Activated naive CD4-positive, alpha-beta T cell treated with anti-CD3 and anti-CD28 coated beads for 36 hours (primary cell): ENCODE measurements at places on chromosomes 12 and 14.

- peak; percentile 65 for DNase-seq
These were observed 8.5 kb upstream of the ASCL1 start for GRCh38 chr12:102948941-102949352.

- no peak for DNase-seq
These were observed 110.1 kb downstream of the EML5 start for GRCh38 chr14:88682495-88683114.

- DNase-seq, result peak; percentile 22
These were observed 9.1 kb downstream of the BTBD6 start for GRCh38 chr14:105257464-105257863.

- peak; percentile 11 for DNase-seq
These were observed 121.9 kb downstream of the ESRRB start for GRCh38 chr14:76497550-76498462.

DNA sequence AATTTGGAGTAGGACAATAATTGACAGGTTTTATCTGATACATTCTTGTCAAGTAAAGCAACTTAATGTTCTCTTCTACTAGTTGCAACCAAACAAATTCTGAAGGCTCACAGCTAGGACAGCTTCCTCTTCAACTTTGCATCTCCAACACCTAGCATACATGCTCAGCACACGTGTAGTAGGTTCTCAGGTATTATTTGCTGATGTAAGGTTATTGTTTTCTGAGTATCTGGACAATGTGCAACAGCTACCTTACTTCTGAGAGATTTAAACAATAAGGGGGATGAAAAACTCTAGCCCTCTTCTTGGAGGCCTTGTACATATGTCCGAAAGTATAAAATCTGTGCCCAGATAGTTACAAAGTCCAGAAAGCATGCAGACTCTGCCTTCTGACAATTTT, 15.5 kb upstream of the FLRT2 start:
- DNase-seq, result no peak

DNA sequence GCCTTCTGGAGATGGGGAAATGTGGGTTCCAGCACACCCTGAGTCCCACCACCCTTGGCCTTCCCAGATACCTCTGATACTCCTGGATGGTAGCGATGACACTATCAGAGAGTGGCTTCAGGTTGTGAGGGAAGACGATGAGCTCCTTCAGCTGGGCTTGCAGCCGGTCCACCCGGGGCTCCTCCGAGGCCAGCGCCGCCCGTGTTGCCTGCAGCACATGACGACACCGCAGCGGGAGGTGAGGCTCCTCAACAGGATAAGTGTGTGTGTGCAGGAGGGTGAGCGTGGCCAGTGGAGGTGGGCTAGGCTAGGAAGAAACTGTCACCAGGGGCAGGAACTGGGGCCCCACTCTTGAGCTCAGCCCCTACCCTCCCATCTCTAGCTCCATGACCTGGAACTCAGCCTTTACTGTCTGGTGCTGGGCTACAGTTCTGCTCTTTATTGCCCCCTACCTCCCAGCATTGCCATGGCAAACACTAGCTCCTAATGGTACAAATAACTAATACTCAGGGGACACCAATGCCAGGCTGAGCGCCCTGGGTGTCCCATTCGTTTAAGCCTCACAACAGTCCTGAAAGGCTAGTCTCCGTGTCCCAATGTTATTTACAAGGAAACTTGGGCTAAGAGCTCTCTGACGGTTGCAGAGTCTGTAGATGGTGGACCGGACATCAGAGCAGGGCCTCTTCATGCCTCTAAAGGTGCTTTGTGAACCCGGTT, 64.1 kb downstream of the SYNE3 start:
- peak; percentile 18 for DNase-seq

- no peak for DNase-seq
These were observed 15.6 kb upstream of the DYNC1H1 start for GRCh38 chr14:101948666-101949216.

DNA sequence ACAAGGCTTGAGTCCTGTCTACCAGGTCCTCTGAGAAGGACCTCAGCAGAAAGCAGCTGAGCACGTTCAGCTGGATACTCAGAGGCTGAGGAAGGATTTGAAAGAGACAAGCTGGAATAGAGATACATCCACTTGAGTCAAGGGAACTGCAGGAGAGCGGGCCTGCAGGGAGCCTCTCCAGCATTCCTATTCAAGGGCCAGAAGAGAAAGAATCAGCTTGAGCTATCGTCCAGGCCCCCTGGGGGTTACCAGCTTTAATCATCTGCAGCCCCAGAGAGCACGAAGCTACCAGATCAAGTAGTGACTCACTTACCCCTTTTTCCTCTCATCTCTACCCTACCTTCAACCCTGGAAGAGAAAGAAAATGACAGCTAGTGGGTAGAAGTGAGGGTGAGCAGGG, 80.9 kb downstream of the NDUFA12 start:
- no peak for DNase-seq

DNA sequence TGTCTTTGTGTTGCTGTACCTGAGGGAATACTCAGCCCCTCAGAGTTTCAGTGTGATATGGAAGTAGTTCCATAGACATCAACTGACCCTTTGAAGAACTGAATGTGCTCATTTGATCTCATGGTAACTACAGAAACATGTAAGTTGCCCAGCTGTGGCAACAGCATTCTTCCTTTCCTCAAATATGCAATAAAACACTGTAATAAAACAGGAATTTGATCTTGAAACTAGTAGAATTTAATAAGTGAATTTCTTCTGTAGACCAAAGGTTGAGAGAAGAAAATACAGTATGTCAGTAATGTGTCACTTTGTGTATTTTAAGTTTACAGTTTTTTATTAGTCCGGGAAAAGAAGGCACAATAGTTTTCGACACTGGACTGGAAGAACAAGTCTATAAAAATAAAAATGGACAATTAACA, 31.9 kb downstream of the KCTD10 start:
- no peak for DNase-seq

DNA sequence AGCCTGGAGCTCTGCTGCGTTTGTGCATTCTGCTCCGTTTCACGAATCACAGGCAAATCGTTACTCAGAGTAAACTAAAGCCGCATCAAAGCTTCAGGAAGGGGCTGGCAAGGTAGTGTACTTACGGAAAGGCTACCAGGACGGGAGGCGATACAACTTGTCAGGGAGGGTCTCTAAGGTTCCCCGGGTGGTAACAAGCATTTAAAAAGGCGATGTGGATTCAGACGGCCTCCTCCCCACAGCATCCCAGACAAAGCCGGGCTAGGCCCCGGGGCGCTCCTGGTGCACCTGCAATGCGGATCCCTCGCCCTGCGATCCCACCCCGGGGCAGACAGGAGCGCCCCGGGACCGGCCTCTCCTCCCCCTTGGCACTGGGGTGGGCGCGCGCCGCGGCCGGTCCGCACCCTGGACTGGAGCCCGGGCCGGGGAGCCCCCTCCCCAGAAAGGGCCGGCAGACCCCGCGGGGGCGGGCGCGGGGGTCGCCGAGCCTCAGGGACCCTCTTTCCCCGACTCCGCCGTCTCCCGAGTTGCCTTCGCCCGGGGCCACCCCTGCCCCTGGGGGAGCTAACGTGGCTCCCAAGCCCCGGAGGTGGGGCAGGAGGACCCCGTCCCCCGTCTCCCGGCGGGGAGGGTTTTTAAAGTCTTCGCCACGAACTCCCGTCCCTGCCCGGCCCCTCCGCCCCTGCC, 718 bp downstream of the CCDC92 start:
- peak; percentile 62 for DNase-seq

GRCh38 chr12:127785986-127786590, 480.9 kb upstream of the TMEM132C start:
- DNase-seq, result no peak

DNA sequence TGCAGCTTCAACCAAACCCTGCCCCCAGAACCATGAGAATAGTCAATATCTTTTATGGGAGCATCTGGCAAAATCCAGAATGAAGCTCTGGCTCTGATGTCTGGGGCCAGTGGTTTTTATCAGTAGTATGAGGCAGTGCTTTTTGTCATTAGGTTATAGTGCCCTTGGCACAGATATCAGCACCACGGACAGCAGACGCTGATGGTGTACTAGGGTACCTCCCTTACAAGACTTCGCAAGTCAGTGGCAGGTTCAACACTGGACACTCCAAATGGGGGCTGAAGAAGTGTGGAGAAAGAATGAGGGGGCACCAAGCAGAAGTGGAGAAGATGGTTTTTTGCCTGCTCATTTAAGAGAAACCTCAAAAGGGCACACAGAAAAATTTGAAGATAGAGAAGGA, 68.2 kb upstream of the E2F7 start:
- DNase-seq, result peak; percentile 40

- no peak for DNase-seq
These were observed 754.5 kb downstream of the C12orf50 start for GRCh38 chr12:87274594-87275245.

GRCh38 chr12:3493043-3493858, 2.2 kb downstream of the PRMT8 start:
- no peak for DNase-seq

DNA sequence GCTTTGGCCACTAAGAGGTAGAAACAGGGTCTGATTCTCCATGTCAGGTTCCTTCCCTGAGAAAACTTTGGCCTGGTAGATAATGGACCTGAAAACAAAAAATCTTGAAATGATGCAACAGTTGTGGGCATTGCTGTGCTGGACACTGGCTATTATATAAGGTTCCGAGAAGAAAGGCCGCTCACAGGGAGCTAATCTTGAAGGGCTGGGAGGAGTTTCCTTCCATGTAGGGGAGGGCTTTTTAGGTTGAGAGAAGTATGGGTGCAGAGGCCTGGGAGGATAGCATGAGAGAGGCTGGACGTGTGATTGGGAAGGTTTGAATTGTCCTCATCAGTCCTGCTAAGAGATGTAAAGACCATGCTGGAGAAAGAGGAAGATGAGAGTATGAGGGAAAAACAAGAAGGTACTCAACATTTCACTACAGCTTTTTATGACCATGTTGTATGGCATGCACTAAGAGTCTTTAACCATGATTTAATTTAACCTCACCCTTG, 11.6 kb downstream of the LRRK2 start:
- no peak for DNase-seq

GRCh38 chr12:46282829-46283228, 14.0 kb upstream of the SLC38A1 start:
- DNase-seq, result no peak

GRCh38 chr12:16612647-16613046, 6.7 kb upstream of the LMO3 start:
- no peak for DNase-seq

GRCh38 chr14:76201162-76201561, 49.4 kb downstream of the GPATCH2L start:
- DNase-seq, result no peak

DNA sequence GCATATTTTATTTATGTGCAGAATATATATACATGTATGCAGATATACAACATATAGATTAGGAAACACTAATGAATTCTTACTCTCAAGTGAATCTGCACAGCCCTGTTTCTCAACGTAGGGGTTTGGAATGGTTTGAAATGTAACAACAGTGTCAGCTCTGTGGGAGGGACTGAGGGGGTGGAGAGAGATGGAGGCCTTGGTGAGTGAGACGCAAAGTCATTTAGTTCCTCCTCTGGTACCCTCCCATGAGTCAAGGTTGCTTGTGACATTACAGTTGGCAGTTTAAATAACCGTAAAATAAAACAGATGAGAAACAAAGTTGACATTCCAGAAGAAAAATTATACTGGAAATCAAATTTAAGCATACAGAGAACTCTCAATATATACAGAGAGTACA, 313.0 kb upstream of the PRKD1 start:
- DNase-seq, result no peak

- no peak for DNase-seq
These were observed 10.3 kb downstream of the ZNF605 start for GRCh38 chr12:132945806-132946205.

GRCh38 chr12:68374307-68374982, 42.3 kb upstream of the MDM1 start:
- DNase-seq, result peak; percentile 77

DNA sequence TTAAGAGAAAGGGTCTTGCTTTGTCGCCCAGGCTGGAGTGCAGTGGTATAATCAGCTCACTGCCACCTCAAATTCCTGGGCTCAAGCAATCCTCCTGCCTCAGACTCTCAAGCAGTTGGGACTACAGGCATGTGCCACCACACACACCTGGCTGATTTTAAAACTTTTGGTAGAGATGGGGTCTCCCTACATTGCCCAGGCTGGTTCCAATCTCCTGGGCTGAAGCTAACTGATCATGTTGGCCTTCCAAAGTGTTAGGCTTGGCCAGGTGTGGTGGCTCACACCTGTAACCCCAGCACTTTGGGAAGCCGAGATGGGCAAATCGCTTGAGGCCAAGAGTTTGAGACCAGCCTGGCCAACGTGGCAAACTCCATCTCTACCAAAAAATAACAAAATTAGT, 43.9 kb upstream of the GCH1 start:
- DNase-seq, result no peak

DNA sequence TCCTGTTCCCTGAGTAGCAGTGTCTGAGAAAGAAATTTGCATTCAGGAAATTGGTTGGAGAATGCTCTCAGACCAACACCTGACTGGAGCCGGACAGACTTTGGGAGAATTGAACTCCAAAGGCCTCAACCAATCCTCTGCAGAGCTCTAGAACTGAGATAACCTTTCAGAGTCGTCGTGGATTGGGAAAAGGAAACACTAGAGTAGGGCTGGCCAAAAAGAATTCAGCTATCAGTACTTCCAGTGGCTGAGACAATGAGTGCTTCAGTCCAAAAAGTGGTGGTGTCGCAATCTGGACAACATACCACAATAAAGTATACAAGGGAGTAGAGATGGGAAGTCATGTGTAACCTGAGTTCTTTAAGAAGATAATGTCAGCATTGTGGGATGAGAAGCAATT, 377.1 kb downstream of the SLC16A7 start:
- no peak for DNase-seq

DNA sequence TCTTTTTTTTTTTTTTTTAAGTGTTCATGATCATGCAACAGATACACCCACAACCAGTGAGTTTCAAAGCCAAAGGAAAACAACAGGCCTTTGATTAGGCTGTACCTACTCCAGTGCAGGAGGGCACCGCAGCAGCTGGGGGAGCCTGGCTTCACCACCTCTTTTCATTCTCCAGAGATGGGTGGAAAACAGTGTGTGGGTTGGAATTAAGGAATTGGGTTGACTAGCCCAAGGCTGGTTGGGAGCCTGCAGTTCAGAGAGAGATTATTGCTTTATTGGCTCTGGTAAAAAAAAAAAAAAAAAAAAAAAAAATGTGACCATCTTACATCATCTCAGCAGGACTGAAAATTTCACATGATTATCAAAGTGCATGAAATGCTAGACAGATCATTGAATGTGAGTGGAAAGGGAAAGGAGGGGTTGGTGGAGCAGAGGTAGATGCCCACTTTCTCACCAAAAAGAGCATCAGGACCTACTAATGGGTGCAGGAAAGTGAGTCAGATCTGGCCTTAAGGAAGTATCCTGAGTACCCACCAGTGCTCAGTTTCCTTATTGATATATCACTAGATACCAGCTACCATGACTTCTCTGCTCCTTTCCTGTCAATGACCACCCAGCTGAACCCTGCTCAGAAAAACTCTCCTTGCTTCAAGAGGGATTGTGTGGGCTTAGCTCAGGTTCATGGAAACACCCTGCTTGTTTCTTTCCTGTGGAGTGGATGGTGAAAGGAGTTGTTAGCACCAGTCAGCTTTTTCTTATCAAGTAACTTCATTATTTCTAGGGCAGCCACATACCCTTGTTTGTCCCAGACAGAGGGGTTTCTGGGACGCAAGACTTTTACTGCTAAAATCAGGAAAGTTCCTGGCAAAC, 54.8 kb upstream of the DYRK2 start:
- no peak for DNase-seq

- DNase-seq, result no peak
These were observed 49.2 kb downstream of the FUT8 start for GRCh38 chr14:65461730-65462129.

- no peak for DNase-seq
These were observed 52.6 kb downstream of the RIMBP2 start for GRCh38 chr12:130663514-130663913.

- no peak for DNase-seq
These were observed 100.3 kb downstream of the SLCO1A2 start for GRCh38 chr12:21234395-21234794.
